ENCODE measurements at places on chromosomes 6 and 20.

DNA sequence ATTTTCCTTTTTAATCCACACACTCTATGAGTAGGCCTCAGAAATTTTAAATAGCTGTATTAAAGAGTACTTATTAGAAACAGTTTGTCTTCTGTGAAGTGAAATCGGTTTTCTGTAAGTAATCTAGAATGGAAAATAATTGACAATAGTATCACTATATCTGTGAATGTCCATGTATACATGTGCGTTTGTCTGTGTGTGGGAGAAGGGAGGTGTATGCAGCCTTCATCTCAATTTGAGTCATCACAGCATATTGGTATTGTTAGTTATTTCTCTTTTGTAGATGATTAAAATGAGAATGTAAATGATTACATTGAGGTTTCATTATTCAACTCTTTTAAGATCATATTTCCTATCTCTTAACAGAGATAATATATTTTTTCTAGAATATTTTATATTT is 206.0 kb downstream of the EYS start:
- no peak for DNase-seq

- DNase-seq = peak; percentile 80
These were observed 2.1 kb downstream of the RAET1E start for GRCh38 chr6:149895833-149896271.

DNA sequence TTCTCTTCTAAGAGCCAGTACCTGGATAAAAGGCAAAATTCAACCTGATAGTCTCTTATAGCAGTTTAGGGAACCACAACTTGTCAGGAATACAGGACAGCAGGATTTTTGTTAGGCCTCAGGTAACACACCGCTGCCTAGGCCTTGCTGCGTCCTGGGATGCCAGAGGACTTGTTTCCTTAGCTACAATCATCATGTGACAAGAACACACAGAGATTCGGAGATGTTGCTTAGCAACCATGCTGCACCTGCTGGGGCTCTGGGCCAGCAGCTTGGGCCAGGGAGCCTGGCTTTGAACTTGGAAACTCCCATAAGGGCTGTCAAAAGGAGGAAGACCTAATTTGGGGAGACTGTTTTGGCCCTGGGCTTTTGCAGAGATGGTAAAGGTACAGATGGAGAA is 36.1 kb upstream of the CHD6 start:
- no peak for DNase-seq

- DNase-seq = no peak
These were observed 2.2 kb downstream of the RGS19 start for GRCh38 chr20:64077094-64077493.

All from fibroblast of mammary gland (primary cell).